ENCODE measurements at places on chromosomes 4 and X. TPM values are rescaled to one million over a fixed set of nuclear protein-coding genes. Genes with fewer than 3 reads are reported as not detected.

FANCB gene
- 5.6 TPM for total RNA-seq

UNC5C gene
- total RNA-seq: not detected

GLUD2 gene
- not detected for total RNA-seq

RTL3 gene
- total RNA-seq: not detected

MAGEA12 gene
- not detected for total RNA-seq

EVC2 gene
- total RNA-seq: 1.8 TPM

WDR44 gene
- total RNA-seq: 18.3 TPM

F11 gene
- total RNA-seq: 0.38 TPM

CCKAR gene
- total RNA-seq: not detected

BMPR1B gene
- not detected for total RNA-seq

LPAR4 gene
- total RNA-seq: not detected

GPC4 gene
- not detected for total RNA-seq

NDP gene
- total RNA-seq: not detected

MAGEA6 gene
- total RNA-seq: not detected

CD38 gene
- total RNA-seq: 5.0 TPM

SULT1B1 gene
- total RNA-seq: 8.7 TPM

CSAG3 gene
- total RNA-seq: not detected

PCDH7 gene
- total RNA-seq: 0.06 TPM

ZGRF1 gene
- 7.6 TPM for total RNA-seq

KLHL13 gene
- 0.38 TPM for total RNA-seq

SLITRK2 gene
- total RNA-seq: not detected

NAA11 gene
- total RNA-seq: not detected

SPIN2A gene
- total RNA-seq: 1.9 TPM

MAOB gene
- 0.20 TPM for total RNA-seq

ETNPPL gene
- total RNA-seq: 0.13 TPM

LUZP4 gene
- total RNA-seq: not detected

PLAC1 gene
- total RNA-seq: not detected

PORCN gene
- 19.2 TPM for total RNA-seq

MAGEB1 gene
- total RNA-seq: not detected

DSPP gene
- total RNA-seq: not detected

GSTCD gene
- total RNA-seq: 7.5 TPM

EDA2R gene
- 0.25 TPM for total RNA-seq

SLC6A8 gene
- 0.89 TPM for total RNA-seq

CPE gene
- total RNA-seq: not detected

RGS12 gene
- total RNA-seq: 6.4 TPM

DCAF12L1 gene
- not detected for total RNA-seq

TMEM185A gene
- 25.6 TPM for total RNA-seq

SPATA18 gene
- 0.36 TPM for total RNA-seq

ANOS1 gene
- not detected for total RNA-seq

NDST3 gene
- total RNA-seq: not detected

ZNF630 gene
- total RNA-seq: 2.2 TPM

IBSP gene
- total RNA-seq: not detected

SMIM43 gene
- total RNA-seq: not detected

SLC4A4 gene
- 3.2 TPM for total RNA-seq

PNCK gene
- total RNA-seq: not detected

RAB40A gene
- total RNA-seq: not detected

MAGEA10 gene
- total RNA-seq: not detected

GCNA gene
- total RNA-seq: 5.2 TPM
